PC-3 (cell line): ENCODE measurements at places on chromosomes 5 and 9. TPM values are rescaled to one million over a fixed set of nuclear protein-coding genes. Genes with fewer than 3 reads are reported as not detected.

GRCh38 chr9:96638606-96639364 is 16.3 kb downstream of the PRXL2C start:
- no peak for DNase-seq
- H3K27ac ChIP-seq = no peak overlapping the region
- H3K27me3 ChIP-seq = no peaks in the 10 kb centered on the region
- H3K4me1 ChIP-seq = no peaks in the 10 kb centered on the region

GRCh38 chr9:27125030-27125429 is 16.0 kb downstream of the TEK start:
- no peak overlapping the region for H3K4me3 ChIP-seq
- H3K4me1 ChIP-seq = peaks cover 42% of the 10 kb centered on the region
- peak overlapping the region; percentile 82 for H3K27ac ChIP-seq
- no peaks in the 10 kb centered on the region for H3K36me3 ChIP-seq

- peak; percentile 52 for DNase-seq
- H3K27me3 ChIP-seq = peaks cover 3% of the 10 kb centered on the region; the same call in 1 of the 2 replicates
- no peak overlapping the region for H3K27ac ChIP-seq
- peaks cover 10% of the 10 kb centered on the region; the same call in 1 of the 2 replicates for H3K4me1 ChIP-seq
These were observed 306.6 kb downstream of the MLLT3 start for GRCh38 chr9:20315677-20316076.

- no peak for DNase-seq
- H3K27ac ChIP-seq = peak overlapping the region; percentile 72
- no peaks in the 10 kb centered on the region for H3K36me3 ChIP-seq
- peaks cover 30% of the 10 kb centered on the region for H3K4me1 ChIP-seq
These were observed 19.9 kb downstream of the ABLIM3 start for GRCh38 chr5:149161026-149161687.

- no peak for DNase-seq
- no peaks in the 10 kb centered on the region for H3K27me3 ChIP-seq
- H3K4me1 ChIP-seq = no peaks in the 10 kb centered on the region
- no peak overlapping the region for H3K27ac ChIP-seq
These were observed 33.3 kb upstream of the FAM170A start for GRCh38 chr5:119596046-119596445.

- H3K4me3 ChIP-seq = no peak overlapping the region
- peaks cover 70% of the 10 kb centered on the region for H3K27me3 ChIP-seq
- H3K27ac ChIP-seq = no peak overlapping the region
- H3K4me1 ChIP-seq = no peaks in the 10 kb centered on the region
- H3K36me3 ChIP-seq = no peaks in the 10 kb centered on the region
These were observed 689.4 kb upstream of the WWC1 start for GRCh38 chr5:167602067-167602466.

DNA sequence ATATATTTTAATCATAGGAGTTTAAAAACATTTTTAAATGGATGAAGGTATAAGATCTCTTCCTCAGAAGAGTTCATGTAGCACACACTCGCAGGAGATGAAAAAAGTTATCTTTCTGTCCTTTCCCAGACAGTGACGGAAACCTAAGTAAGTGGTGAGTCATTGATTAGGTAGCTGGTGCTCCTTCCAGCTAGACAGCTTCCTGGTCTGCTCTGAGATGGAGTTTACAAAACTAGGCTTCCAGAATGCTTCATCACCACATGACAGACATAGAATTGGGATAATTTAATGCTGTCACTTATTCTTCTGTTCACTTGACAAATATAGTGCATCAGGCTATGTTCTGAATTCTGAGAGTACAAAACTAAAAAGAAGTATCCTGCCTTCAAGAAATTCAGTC is 2393.0 kb upstream of the C9orf72 start:
- H3K4me3 ChIP-seq = no peak overlapping the region
- H3K27me3 ChIP-seq = no peaks in the 10 kb centered on the region
- DNase-seq = peak; percentile 35
- no peaks in the 10 kb centered on the region for H3K4me1 ChIP-seq

DNA sequence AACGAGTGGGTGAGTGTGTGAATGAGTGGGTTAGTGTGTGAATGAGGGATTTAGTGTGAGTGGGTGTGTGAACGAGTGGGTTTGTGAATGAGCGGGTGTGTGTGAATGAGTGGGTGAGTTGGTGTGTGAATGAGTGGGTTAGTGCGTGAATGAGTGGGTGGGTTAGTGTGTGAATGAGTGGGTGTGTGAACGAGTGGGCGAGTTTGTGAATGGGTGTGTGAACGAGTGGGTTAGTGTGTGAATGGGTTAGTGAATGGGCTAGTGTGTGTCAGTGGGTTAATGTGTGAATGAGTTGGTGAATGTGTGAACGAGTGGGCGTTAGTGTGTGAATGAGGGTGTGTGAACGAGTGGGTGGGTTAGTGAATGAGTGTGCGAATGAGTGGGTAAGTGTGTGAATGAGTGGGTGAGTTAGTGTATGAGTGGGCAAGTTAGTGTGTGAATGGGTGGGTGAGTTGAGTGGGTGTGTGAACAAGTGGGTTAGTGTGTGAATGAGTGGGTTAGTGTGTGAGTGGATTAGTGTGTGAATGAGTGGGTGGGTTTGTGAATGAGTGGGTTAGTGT is 39.6 kb downstream of the NKD2 start:
- H3K4me3 ChIP-seq = no peak overlapping the region
- H3K27me3 ChIP-seq = no peaks in the 10 kb centered on the region
- no peak overlapping the region for H3K27ac ChIP-seq
- H3K36me3 ChIP-seq = no peaks in the 10 kb centered on the region
- DNase-seq = no peak
- H3K4me1 ChIP-seq = no peaks in the 10 kb centered on the region

- H3K4me3 ChIP-seq = no peak overlapping the region
- no peak overlapping the region for H3K27ac ChIP-seq
- no peak for DNase-seq
- no peaks in the 10 kb centered on the region for H3K27me3 ChIP-seq
- no peaks in the 10 kb centered on the region for H3K36me3 ChIP-seq
These were observed 431.2 kb downstream of the CSNK1G3 start for GRCh38 chr5:123943151-123943550.

- H3K36me3 ChIP-seq = no peaks in the 10 kb centered on the region
- DNase-seq = peak; percentile 63
- peaks cover 8% of the 10 kb centered on the region; the same call in 1 of the 2 replicates for H3K4me1 ChIP-seq
- H3K27me3 ChIP-seq = no peaks in the 10 kb centered on the region
- 0 out of 2 replicates have a peak overlapping the region, but pooled peaks have one; percentile 3 for H3K27ac ChIP-seq
These were observed 18.6 kb downstream of the C9orf57 start for GRCh38 chr9:72041775-72042194.

- no peak overlapping the region for H3K4me3 ChIP-seq
- no peak overlapping the region for H3K27ac ChIP-seq
- H3K27me3 ChIP-seq = no peaks in the 10 kb centered on the region
- H3K4me1 ChIP-seq = 0 out of 2 replicates have a peak, but pooled peaks cover 9% of the 10 kb centered on the region
- no peak for DNase-seq
These were observed 150.8 kb downstream of the MEF2C start for GRCh38 chr5:88732181-88732633.

GRCh38 chr9:128304971-128305288 is 17.3 kb downstream of the TRUB2 start:
- peaks cover 5% of the 10 kb centered on the region; the same call in 1 of the 2 replicates for H3K36me3 ChIP-seq
- no peak overlapping the region for H3K4me3 ChIP-seq
- H3K27me3 ChIP-seq = no peaks in the 10 kb centered on the region
- H3K4me1 ChIP-seq = peaks cover 24% of the 10 kb centered on the region

GRCh38 chr5:118752969-118753368 is 235.4 kb downstream of the DTWD2 start:
- H3K27ac ChIP-seq = no peak overlapping the region
- no peaks in the 10 kb centered on the region for H3K36me3 ChIP-seq
- no peak for DNase-seq
- no peak overlapping the region for H3K4me3 ChIP-seq
- no peaks in the 10 kb centered on the region for H3K4me1 ChIP-seq

DNA sequence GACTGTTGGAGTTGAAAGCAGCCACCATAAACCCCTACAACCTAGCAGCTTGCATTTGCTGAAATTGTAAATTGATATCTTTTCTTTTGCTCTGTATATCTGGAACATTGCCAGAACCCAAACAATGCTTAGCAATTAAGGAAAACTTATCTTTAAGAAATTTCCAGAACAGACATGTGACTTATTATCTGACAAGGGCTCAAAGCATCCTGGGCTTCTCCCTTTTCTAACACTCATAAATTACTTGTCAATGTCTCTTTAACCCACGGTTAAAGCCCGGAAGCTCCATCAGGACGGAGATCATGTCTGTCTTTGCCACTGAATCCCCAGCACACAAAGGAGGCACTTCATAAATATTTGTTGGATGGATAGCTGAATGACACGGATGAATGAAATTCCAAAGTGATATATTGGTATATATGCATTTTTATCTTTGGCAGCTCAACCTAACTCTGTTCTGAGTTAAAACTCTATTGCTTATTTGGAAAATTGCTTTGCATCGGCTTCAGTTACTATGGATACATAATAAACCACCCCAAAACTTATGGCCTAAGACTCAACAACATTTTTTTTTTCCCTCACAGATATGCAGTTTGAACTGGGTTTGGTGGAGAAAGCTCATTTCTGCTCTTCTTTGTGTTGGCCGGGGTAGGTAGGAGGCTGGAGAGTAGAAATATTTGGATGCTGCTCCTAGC is 103.1 kb upstream of the CLINT1 start:
- no peak overlapping the region for H3K27ac ChIP-seq
- no peak overlapping the region for H3K4me3 ChIP-seq
- peaks cover 39% of the 10 kb centered on the region for H3K27me3 ChIP-seq
- DNase-seq = no peak
- H3K36me3 ChIP-seq = no peaks in the 10 kb centered on the region
- 0 out of 2 replicates have a peak, but pooled peaks cover 5% of the 10 kb centered on the region for H3K4me1 ChIP-seq

GRCh38 chr9:4159696-4160095 is 140.2 kb downstream of the GLIS3 start:
- no peak for DNase-seq
- H3K27ac ChIP-seq = no peak overlapping the region
- H3K27me3 ChIP-seq = no peaks in the 10 kb centered on the region
- no peaks in the 10 kb centered on the region for H3K36me3 ChIP-seq
- no peaks in the 10 kb centered on the region for H3K4me1 ChIP-seq

DNA sequence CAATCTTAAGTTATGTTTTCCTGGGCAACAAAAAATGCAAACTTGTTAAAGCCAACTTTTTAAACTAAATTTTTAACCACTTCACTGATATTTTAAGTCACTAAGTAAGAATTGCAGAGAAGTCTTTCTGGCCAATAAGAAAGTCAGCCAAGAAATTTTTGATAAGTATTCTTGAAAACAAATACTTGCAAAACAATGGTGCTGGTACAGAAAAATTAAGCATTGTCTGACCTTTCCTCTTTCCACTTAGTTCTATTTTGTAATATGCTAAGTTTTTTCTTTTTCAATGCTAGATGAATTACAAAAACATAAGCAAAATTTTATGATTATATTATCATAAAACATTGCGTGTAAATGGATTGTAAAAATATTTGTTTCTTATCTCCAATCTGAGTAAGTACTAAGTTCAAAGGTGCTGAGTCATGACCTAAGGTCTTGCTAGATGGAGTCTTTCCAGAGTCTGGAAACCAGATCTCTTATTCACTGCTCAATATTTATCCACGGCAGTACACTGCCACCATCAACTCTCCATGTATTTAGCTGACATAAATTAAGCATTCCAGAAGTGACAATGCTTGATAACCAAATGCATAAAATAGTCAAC is 139.7 kb downstream of the MEF2C start:
- peak overlapping the region; percentile 41 for H3K27ac ChIP-seq
- H3K4me1 ChIP-seq = peaks cover 23% of the 10 kb centered on the region
- peak; percentile 66 for DNase-seq
- H3K36me3 ChIP-seq = no peaks in the 10 kb centered on the region
- no peaks in the 10 kb centered on the region for H3K27me3 ChIP-seq
- no peak overlapping the region for H3K4me3 ChIP-seq

DNA sequence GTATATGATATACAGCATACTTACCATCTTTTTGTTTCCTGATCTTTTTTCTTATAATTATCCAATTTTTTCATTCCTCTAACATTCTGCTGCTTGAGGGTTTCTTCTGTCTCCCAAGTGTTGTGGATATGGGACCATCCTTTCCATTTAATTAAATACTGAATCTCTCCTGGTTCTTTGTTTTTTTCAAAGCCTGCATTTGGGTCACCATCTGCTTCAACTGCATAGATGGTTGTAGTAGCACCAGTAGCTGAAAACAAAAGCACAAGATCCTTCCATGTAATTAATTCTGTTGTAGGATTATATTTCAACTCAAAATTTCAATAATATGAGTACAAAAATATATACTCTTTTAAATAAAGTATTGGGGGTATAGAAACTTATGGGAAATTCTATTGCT is 29.4 kb downstream of the CHD1 start:
- H3K4me1 ChIP-seq = peaks cover 21% of the 10 kb centered on the region
- peaks cover 83% of the 10 kb centered on the region for H3K36me3 ChIP-seq
- H3K27ac ChIP-seq = no peak overlapping the region
- DNase-seq = no peak

DNA sequence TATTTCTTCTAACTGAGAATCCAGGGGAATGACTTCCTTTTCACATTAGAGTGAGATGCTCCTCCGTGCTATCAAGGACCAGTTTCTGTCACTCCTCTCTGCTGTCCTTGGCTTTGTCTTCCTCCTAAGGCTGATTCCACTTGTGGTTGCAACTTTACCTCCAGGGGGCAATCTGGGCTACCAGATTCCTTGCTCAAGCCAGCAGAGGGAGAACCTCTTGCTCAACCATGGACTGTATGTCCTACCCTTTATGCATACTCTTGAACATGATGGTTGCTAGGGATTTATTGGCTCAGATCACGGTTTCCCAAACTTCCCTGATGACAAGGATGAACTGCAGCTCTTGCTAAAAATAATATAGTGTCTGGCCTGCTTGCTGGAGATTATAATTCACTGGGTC is 24.0 kb downstream of the NNT start:
- H3K27me3 ChIP-seq = no peaks in the 10 kb centered on the region
- no peak overlapping the region for H3K4me3 ChIP-seq

- peak; percentile 39 for DNase-seq
- peak within 1 kb of the TSS; percentile 89 for H3K27ac ChIP-seq
- peaks cover 31% of the 10 kb centered on the region for H3K4me1 ChIP-seq
These were observed at the start of gene CDKN2A for GRCh38 chr9:21993893-21994555. Gene CDKN2A, minus strand, starts transcription at chr9:21994392.

The OMD gene
- not detected in 2 replicates for total RNA-seq

The MGAT1 gene
- total RNA-seq = 104 and 132 TPM in 2 replicates

The PCDHGA6 gene
- total RNA-seq = 1.3 and 1.6 TPM in 2 replicates

The FGF18 gene
- 0.26 TPM in 1 of 2 replicates, not detected in the other for total RNA-seq

The PCDHB7 gene
- total RNA-seq = 0.22 TPM in 1 of 2 replicates, not detected in the other

The STPG3 gene
- total RNA-seq = not detected in 2 replicates

The PKD2L2 gene
- total RNA-seq = not detected in 2 replicates
